ENCODE measurements at places on chromosomes 13 and 19.

DNA sequence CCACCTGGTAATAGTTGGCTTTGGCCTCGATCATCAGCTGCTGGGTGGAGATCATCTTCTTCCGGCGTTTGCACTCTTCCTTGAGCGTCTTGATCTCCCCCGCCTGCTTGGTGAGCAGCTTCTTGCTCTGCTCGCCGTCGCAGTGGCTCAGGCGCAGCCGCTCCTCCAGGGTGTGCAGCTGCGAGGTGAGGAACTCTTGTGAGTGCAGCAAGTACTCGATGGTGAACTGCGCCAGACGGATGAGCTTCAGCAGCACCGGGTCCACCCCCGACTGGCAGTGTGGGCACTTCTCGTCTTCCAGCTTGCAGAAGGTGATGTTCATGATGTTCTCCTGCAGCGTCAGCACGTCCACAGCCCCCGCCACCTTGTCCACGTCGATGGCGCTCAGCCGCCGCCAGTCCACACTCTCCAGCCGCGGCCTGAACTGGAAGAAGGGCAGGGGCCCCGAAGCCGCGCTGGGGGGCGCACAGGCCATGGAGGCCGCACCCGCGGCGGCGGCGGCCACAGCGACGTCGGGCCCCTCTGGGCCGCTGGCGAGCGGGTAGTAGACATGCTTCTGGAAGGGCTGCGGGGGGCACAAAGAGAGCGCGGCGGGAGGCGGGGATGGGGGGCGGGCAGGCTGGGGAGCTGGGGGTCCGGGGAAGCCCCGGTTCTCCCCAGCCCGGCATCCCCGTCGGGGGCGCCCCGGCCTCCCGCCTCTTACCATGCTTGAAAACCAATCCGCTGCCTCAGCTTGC, 3.0 kb downstream of the DZIP1 start:
- DNase-seq, result no peak

GRCh38 chr13:28658539-28658795, 463 bp upstream of the POMP start:
- DNase-seq, result no peak

- DNase-seq, result no peak
Observed at GRCh38 chr19:7617172-7617571, 12.2 kb downstream of the XAB2 start.

DNA sequence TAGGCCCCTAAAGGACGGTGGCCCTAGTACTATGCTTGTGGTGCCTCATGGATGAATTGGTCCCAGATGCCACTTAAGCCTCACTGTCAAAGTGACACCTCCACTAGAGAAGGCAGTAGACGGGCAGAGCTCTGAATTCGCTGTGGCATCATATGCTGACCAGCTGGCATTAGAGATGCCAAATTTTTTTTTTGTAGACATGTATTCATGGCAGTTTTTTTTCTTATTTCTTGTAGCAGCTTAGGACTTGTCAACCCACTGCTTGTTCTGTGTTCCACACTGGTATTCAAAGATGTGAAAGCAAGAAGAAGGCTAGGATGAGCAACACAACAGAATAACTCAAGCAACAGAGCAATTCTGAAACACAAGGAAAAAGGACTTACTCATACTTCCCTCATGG, 212.5 kb downstream of the DLEU7 start:
- DNase-seq, result no peak

- peak; percentile 39 for DNase-seq
Observed at GRCh38 chr13:28494778-28495537, at the start of gene FLT1. TSS of gene FLT1 (minus strand) at chr13:28495128. CDS start at chr13:28494843, 285 bp downstream.

DNA sequence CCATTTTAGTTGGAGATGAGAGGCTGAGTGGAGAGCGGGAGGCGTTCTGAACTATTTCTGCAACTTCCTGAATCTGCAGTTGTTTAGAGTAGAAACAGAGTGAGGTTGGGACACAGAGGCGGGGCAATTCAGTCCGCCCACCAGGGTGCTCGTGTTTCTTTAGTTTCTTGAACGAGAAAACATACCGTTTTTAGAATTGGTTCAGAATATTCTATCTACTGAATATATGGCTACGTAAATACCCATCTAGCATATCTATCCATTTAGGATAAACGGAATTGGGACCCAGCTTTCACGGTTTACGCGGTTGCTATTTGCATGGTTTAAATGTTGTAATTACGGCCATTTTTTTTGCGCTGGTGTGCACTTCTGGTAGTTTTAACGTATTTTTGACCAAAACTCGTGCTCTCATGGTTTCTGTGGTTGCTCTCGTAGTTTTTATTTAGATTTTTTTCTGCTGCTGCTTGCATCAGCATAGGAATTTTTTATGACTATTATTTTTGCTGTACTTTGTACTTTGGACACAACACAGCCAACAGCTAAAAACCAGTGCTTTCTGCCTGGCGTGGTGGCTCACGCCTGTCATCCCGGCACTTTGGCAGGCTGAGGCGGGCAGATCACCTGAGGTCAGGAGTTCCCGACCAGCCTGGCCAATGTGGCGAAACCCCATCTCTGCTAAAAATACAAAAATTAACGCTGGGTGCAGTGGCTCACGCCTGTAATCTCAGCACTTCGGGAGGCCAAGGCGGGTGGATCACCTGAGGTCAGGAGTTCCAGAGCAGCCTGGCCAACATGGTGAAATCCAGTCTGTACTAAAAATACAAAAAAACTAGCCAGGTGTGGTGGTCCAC, 32.7 kb downstream of the TIMM13 start:
- no peak for DNase-seq

DNA sequence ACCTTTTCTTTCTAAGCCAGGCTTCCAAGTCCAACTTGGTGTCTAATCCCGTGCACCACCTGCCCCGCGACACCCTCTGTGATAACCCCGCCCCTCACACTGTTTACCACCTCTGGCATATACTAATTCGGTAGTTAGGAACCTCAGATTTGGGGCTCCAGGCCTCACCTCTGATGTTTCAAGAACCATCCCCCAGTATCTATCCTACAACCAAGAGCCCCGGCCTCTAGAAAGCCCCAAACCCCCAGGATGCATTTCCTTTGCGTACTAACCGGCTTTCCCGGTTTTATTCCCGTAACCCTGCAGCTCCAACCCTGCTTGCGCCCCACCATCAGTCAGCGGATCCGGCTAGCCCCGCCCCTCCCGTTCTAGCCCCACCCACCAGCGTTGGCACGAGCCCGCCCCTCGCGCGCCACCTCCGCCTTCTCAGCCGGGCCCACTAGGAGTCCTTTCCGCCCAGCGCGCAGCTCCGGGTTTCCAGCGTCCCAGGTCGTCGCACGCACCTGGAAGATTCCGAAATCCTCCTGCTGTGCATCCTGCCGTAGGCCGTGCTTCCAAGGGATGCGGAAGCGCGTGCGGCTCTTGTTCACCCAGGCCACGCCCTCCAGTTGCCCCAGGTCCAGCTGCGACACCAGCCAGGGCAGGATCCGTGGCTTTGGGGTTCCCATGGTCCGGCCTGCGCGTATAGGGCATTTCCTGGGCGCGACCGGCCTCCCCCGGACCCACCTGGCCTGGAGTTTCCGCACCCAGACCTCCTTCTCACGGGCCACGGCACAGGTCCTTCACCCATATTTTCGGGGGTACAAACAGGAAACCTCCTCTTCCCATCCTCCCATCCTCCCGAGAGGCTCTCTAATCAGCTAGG, 1.3 kb downstream of the IRF3 start:
- peak; percentile 88 for DNase-seq

DNA sequence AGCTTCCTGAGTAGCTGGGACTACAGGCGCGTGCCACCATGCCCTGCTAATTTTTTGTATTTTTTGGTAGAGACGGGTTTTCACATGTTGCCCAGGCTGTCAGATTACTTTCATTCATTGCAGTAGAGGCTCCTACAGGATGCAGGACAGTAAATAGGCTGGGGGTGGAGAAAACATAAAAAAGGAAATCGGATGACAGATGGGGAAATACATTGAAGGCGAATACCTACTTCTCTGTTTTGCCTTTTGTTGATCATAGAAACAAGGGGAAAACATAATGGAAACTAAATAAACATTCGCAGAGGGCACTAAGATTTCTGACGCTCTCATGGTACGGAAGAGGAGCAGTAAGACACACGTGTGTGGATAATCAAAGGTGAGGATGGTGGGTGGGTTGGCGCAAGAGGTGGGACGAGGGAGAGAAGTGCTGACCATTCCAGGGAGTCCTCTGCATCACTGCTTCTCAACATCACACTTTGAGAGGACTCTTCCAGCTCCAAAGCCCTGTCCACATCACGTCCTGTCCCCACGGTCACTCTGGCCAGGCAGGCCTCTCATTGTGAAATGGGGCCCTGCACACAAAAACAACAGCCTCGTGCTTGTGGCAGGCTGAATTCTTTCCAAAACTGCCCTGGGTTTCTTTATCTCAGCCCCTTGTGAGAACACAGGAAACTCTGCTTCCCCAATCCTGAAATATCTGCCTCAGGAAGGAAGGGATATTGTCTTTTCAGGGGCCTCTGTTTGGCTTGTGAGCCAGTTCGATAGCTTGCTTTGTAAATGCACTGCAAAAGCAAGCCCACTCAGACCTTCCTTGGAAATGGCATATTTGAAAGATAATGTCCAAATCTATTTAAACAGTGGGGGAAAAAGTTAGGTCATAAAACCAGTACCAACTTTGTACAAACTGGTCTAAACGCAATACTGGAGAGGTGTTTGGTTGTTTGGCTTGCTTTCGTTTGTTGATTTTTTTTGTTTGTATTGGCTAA, 188.5 kb downstream of the FOXO1 start:
- no peak for DNase-seq

DNA sequence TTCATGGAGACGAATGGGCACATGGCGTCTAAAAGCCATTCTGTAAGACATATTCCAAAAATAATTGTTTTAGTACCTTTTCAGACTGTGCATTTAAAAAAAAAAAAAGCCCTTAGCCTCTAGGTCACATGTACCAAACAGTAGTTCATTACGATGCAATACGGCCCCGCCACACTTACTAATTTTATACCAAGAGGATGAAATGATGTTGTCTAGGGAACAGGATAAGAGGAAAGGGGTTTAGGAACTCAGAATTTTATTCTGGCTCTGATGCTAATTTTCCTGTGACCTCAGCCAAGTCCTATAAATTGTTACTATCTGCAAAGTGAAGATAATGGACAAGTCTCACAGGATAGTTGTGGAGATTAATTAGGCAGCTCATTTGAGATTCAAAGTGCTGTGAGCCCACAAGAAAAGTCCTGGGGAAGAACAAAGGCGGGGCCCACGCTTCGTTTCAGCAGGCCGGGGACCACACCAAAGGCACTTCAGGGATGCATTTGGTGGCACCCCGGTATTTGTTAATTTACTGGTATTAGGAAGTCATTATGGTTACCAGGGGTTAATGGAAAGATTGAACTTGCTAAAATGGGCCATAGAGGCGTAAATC, 511.1 kb downstream of the IRS2 start:
- DNase-seq, result no peak

DNA sequence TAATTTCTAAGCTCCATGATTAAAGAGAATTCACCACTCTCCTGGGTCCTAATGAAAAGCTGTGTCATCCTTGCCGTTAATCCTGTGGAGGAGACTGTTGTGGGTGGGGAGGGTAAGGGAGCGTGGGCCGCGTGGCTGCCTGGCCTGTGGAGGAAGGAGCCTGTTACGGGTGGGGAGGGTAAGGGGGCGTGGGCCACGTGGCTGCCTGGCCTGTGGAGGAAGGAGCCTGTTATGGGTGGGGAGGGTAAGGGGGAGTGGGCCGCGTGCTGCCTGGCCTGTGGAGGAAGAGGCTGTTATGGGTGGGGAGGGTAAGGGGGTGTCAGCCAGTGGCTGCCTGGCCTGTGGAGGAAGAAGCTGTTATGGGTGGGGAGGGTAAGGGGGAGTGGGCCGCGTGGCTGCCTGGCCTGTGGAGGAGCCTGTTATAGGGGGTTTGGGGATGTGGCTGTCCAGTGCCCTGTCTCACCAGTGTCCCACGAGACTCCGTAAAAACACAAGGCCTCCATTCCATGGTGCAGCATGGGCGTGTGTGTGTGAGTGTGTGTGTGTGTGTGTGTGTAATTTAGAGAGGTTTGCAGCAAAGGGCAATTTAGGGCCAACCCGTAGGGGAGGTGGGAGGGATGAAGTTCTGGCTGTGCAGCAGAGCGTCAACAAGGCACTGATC, 15.6 kb upstream of the DCUN1D2 start:
- no peak for DNase-seq

- DNase-seq, result no peak
Observed at GRCh38 chr13:27493981-27494380, 43.6 kb upstream of the MTIF3 start.

GRCh38 chr19:48806518-48806817, 4.4 kb downstream of the BCAT2 start:
- no peak for DNase-seq

GRCh38 chr13:100349594-100349993, 239.0 kb downstream of the GGACT start:
- DNase-seq, result no peak

DNA sequence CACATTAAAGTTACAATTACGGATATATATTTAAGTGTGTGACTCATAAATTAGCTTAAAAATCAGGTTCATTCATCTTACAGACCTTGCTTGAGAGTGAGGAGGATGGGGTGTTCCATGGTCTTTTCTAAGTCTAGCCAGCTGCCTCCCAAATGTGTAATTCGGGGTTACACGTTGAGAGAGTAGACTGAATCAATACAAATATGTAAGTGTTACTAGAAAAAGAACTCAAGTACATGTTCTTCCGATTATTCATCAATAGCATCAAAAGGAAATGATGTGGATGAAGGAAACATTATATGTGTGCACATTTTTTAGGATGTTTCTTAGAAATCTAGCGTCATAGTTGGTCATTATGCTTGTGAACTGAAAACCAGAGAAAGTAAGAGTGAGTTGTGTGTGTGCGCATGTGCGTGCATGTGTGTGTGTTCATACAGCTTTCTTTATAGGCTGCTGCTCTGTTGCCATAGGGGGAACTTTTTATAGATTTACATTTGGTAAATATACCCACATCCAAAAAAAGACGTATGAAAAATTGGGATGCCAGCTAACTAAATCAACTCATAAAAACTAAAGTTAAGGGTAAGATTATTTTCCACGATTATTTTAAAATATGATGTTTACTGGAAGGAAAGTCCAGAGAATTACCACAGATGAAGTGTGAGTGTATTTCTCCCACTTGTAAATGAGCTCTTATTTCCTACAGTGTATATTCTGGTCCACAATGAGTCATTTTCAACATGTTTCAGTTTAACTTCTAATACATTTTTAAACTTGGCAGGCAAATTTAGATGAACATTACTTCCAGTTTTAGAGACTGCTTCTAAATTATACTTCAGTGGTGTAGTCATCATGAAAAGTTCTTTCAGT, 82.4 kb downstream of the PIBF1 start:
- DNase-seq, result peak; percentile 38

DNA sequence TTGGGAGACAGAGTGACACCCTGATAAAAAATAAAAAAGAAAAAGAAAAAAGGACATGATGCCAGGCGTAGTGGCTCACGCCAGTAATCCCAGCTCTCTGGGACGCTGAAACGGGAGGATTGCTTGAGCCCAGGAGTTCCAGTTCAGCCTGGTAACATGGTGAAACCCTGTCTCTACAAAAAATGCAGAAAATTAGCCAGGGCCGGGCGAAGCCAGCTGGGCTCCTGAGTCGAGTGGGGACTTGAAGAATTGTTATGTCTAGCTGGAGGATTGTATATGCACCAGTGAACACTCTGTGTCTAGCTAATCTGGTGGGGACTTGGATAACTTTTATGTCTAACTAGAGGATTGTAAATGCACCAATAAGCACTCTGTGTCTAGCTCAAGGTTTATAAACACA, 32.3 kb downstream of the TMPRSS9 start:
- no peak for DNase-seq
